ENCODE measurements at places on chromosomes 7 and 10.

DNA sequence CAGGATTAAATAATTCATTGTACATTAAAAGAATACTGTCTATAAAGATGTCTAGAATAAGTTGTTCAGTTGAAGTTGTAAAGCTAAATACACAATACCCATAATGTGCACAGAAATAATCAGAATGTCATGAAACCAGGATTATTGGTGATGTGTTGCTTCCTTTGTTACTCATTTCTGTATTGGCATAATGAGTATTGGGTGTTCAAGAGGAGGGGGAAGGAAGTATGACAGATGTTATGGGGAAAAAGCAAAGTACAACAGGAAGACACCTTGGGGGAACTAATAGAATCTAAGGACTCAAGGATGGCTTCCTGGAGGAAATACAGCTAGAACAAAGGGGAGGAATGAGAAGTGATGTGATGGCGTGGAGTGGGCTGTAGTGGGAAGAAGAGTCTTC is 15.0 kb downstream of the ANKRD1 start:
- DNase-seq, result no peak

GRCh38 chr10:7123774-7124173 is 287.1 kb downstream of the SFMBT2 start:
- no peak for DNase-seq

- peak; percentile 63 for DNase-seq
Observed at GRCh38 chr10:44051584-44052385, 333.1 kb downstream of the CXCL12 start.

GRCh38 chr7:128350708-128351295 is 7.1 kb upstream of the RBM28 start:
- no peak for DNase-seq

DNA sequence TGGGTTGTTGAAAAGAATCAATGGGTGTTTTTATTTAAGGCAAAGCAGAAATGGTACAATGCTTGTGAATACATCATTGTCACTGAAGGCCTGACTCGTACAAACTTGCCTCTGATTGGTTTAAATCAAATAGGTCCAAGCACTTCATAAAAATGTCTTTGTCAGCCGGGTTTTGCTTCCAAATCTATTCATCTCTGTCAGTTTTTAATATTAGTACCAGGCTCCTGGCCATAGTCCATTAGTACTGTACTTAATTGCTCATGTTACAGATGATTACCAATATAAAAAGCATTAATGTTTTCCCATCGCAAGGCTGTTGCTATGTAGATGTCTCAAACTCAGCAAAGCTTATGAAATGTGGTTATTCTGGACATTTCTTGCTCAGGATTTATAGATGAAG is 171.9 kb downstream of the ARID5B start:
- no peak for DNase-seq

DNA sequence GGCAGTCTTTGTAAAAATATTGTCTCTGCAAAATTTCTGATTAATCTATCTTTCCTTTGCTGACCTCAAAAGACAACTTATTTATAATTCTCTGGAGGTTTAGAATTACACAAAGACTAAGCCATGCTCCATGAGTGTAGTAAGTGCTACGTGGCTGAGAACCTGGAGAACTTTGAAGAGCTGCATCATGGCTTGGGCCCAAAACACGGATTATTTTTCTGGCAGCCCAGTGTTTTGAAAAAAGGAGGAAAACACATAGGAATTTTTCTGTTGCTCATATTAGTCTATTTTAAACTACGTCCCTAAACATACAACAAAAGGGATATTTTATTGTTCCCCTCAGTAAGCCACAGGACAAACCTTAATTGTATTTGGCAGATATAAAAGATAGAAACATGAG is 360.7 kb upstream of the MYO3A start:
- DNase-seq, result no peak

DNA sequence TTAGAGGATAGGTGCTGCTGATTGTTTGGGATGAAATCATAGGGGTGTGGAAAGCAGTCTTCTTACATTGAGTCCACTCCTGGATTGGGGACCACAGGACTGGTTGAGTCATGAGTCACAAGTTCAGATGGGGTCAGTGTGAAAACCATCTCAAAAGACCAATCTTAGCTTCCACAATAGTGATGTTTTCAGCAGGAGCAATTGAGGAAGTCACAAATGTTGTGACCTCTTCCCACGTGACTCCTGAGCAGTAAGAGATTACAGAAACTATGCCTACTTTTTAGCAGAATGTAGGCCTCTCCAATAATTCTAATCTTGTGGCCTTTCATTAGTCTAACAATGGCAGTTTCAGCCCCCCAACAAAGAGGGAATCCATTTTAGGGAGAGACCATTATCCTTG is 256.9 kb upstream of the CDC14C start:
- DNase-seq, result no peak

- no peak for DNase-seq
Observed at GRCh38 chr7:52154382-52154781, 837.8 kb upstream of the COBL start.

DNA sequence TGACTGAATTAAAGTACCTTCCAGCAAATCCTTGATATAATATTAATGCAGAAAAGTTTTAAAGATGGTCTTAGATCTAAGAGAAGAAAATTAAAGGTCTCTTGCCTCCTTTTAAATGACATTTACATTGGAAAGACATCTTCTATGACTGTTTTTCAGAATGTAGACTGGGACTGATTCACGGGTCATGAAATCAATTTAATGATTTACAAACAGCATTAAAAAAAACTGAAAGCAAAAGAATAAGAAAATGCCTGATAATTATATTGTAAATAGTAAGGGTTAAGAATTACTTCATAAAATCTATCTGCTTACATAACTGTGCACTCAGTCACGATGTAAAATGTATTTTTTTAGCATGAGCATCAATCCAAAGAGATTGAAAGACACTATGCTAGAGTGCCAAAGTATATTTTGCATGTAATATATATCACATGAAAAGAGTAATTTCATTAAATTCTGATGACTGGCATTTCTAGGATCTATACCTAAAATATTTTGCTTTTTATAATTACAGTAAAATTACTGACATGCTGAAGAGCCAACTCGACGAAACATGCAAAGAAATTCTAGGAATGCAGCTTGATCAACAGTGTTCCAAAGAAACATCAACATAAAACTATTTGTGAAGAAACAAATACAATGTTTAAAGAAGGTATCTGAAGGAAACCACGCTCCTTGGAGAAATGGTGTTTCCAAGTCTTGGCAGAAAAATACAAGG is 35.1 kb downstream of the RTKN2 start:
- DNase-seq, result no peak

- DNase-seq, result no peak
Observed at GRCh38 chr10:114808982-114809381, 12.6 kb upstream of the FHIP2A start.

DNA sequence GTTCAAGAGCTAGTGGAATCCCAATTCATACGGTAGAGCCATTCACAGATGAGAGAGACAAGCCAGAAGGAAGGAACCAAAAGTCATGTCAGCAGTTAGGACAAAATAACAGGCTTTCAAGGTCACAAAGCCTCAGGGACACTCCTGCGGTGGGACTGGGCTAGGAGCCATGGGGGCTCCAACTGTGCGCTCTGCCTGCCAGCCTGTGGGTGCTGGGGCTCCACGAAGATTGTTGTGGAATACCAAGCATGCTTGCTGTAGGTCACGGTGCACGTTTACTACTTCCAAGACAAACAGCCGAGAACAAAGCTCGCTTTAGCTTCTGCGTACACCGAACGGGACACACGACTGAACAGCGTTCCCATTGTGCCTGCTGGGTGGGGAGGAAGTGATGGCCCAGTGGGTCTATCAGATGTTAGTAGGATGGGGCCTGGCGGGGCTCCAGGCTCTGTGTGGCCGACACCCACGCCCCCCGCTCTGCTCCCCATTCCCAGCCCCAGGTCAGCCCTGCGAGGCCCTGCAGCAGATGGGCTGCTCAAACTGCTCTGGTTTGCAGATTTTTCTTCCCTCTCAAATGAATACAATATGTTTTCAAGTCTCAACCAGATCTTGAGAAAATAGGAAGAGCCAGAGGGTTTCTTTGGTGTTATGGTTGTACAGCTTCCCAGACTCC is 158.9 kb downstream of the EGFR start:
- no peak for DNase-seq

GRCh38 chr7:112211348-112211907 is 4.9 kb downstream of the ZNF277 start:
- no peak for DNase-seq

DNA sequence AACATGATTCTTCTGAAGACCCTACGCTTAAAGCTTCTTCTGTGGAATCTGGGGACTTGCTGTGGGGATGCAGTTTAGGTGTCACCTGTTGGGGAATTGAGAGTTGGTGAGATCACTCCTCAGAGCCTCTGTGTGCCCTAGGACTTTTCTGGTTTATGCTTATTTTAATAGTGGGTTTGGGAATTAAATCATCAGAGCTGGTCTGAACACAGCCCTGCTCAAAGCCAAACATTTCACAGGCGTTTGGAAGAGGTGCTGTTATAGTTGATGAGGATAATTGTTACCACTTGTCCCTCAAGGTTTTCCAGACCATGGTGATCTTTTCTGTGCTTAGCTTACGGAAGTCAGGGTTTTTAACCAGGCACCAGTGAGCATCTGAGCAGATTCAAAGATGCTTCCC is 106.1 kb downstream of the EBLN1 start:
- DNase-seq, result no peak

GRCh38 chr10:70756700-70757360 is 28.3 kb downstream of the TBATA start:
- no peak for DNase-seq

GRCh38 chr7:46909601-46910051 is 672.3 kb downstream of the TNS3 start:
- DNase-seq, result no peak

- no peak for DNase-seq
Observed at GRCh38 chr7:108097703-108098102, 32.5 kb downstream of the LAMB4 start.

- no peak for DNase-seq
Observed at GRCh38 chr7:5436003-5436678, 12.5 kb upstream of the TNRC18 start.

- no peak for DNase-seq
Observed at GRCh38 chr10:11560076-11560709, 51.3 kb downstream of the USP6NL start.

DNA sequence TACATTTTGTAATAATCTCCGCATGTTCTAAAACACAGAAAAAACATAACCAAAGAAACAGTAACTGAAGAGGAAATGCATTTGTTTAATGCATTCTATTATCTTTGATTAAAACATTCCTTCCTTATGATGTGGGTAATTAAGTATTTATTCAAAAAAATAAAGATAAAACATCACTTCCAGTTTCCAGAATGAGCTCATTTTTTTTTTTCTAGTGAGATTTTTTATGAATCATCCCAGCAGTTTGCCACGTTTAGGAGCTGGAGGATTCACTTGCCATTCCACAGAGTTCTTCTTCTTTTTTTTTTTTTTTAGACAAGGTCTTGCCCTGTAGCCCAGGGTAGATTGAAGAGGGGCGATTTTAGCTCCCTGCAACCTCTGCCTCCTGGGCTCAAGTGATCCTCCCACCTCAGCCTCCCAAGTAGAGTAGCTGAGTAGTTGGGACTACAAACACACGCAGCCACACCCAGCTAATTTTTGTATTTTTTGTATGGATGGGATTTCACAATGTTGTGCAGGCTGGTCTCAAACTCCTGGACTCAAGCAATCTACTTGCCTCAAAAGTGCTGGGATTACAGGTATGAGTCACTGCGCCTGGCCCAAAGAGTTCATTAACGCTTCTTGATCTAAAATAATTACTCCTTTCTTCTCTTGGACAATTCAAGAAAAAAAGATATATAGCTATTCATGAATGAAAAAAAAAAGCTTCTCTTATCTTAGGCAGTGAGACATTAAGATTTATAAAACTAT is 177.3 kb downstream of the DKK1 start:
- DNase-seq, result no peak

DNA sequence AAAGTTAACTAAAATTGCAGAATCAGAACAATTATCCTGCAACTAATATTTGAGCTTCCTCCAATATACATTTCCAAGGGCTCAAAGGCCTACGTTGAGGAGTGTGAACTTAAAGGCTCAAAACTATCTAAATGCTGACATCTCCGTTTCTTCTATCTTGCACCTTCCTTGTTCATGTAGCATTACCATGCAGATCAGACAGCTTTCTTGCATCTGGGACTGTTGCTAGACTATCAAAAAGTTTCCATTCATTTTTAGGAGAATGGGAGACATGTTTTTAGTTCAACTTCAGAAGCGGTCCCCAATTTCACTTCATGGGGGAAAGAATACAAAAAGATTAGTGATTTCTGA is 2.9 kb downstream of the ANKRD1 start:
- DNase-seq, result no peak

- no peak for DNase-seq
Observed at GRCh38 chr7:133489906-133490305, 237.0 kb downstream of the EXOC4 start.

- DNase-seq, result no peak
Observed at GRCh38 chr7:70313271-70313670, 715.0 kb downstream of the AUTS2 start.

GRCh38 chr7:30933124-30933974 is 21.7 kb downstream of the AQP1 start:
- DNase-seq, result no peak

- DNase-seq, result peak; percentile 23
Observed at GRCh38 chr7:102292813-102293798, 6.4 kb downstream of the SH2B2 start.

DNA sequence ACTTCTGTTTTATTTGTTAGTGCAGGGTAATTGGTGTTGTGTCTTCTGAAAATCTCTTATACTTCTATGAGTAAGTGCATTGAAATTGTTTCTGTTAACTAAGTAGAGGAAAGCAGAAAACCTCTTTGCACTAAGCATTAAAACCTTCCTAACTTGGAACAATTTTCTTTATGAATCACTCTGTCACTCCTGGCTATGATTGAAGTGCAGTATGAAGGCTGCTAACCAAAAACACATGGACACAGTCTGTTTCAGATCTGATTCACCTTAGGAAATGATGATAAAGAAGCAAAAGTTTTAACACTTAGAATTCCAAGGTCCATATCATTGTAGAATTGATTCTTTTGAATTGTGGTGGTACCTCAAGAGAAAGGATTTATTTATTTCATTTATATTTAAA is 41.9 kb downstream of the MET start:
- no peak for DNase-seq

DNA sequence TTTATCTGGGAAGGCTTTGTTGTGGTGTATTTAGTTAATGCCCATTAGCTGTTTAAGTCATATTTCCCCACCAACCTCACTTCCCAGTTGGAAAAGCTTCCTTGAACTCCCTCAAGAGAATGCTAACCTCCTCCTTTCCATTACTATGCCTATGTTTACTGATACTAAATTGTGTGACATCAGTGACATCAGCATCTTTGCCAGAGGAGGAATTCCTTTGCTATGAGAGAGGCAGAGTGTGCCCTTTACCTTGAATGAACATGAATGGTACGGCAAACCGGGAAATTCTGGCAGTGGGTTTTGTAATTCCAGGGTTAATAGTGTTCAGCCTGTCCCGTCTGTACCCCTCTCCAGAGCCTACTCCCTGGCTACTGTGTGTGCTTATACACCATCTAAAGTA is 22.1 kb upstream of the GLCCI1 start:
- DNase-seq, result no peak

- no peak for DNase-seq
Observed at GRCh38 chr7:150345012-150345411, 3.6 kb upstream of the RARRES2 start.

DNA sequence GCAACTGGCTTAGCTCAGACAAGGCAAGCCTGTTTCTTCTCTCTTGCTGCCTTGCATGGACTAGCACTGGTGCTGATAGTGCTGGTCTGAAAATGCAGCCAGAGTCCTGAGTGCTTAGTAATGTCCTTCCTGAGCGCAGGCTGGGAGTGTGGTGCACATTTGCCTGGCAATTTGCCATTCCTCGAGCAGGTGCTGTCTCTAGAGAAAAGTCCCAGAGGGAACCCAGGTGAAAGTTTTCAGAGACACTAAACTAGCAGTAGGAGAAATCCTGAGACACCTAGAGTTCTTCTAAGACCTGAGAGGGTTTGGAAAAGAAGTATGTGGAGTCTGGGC is 1.9 kb downstream of the SFTPD start:
- DNase-seq, result peak; percentile 56
